ENCODE measurements at places on chromosomes 1 and 21.

DNA sequence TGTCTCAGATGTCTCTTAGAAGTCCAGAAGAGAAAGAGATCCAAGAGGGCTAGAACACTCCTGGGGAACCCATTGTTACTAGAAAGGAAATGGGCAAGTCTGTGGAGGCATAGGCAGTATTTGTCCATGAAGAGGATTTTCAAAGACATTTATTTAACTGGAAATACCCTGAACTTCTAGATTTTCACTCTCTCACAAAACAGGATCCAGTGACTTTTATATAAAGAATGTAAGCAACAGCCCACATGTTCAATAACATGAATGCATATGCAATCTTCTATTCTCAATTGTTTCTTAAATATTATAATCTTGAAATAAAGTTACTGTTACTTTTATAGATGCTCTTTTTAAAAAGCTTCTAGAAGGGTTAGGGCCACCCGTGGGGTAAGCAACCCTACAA is 53.4 kb downstream of the TBX15 start:
- DNase-seq = no peak

DNA sequence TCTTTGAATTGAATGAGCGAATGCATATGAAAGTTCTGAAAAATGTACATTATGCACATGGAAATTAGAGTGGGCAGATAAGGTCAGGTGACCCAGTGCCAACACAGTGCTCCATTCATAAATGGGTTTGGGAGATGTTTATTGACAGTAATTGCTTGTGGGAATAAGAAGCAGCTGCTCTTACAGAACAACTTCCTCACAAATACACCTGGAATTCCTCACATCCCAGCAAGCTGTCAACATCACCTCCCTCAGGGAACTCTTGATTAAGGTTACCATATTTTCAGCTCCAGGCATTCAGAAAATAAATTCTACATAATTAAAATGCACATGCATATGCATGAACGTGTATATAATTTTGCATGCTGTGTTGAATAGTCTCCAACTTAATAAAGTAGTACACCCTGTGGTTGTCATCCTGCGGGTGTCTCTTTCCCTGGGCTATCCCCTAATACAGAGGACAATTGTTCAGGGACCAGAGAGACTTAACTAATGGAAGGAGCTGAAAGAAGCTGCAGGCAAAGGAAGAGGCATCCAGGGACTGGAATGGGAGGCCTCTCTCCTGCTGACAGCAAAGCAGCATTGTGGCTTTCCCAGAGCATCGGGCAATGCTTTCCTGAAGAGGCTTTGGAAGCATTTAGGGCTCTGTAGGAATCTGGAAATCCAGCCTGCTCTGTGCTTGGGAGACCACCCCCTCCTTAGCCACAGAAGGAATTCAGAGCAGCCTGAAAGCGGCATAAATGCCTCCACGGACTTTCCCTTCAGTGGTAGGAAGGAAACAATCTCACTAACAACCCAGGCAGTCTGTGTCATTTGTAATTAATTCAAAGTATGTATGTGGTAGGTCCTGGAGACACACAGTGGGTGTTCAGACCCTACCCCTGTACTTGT is 55.2 kb upstream of the GNG12 start:
- DNase-seq = no peak

GRCh38 chr1:152448095-152448494 is 34.0 kb upstream of the CRNN start:
- DNase-seq = no peak

DNA sequence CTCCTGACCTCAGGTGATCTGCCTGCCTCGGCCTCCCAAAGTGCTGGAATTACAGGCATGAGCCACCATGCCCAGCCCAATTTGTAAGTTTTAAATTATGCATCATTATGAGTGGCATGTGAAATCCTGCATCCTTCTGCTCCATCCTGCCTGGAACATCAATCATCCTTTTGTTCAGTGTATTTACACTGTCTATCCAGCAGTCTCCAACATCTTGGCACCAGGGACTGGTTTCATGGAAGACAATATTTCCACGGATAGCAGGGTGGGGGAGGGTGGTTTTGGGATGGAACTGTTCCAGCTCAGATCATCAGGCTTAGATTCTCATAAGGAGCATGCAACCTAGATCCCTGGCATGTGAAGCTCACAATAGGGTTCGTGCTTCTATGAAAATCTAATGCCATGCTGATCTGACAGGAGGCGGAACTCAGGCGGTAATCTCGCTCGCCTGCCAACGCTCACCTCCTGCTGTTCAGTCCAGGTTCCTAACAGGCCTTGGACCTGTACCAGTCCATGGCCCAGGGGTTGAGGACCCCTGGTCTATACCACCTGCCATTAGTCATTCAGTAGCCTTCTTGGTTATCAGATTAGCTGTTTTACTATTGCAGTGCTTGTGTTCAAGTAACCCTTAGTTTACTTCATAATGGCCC is 22.2 kb upstream of the TCEA3 start:
- no peak for DNase-seq

DNA sequence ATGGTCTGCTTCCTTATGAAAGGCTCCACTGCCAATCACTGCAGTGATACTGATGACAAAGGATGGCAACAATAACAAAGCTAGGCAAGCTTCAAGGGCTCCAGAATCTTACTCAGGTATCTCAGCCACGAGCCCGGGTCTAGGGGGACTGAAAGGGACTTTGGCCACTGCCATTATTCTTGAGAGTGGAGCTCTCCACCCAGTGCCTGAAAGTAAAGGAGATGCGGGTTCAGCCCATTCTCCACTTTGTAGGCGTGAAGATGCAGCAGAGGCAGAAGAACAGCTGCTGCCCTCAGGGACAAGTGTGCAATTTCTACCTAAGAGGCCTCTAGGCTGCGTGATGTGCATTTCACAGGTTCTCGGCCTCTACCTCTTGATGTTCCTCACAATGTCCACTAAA is 31.4 kb upstream of the SLAMF9 start:
- DNase-seq = no peak

GRCh38 chr1:200115532-200115931 is 88.0 kb downstream of the NR5A2 start:
- no peak for DNase-seq

DNA sequence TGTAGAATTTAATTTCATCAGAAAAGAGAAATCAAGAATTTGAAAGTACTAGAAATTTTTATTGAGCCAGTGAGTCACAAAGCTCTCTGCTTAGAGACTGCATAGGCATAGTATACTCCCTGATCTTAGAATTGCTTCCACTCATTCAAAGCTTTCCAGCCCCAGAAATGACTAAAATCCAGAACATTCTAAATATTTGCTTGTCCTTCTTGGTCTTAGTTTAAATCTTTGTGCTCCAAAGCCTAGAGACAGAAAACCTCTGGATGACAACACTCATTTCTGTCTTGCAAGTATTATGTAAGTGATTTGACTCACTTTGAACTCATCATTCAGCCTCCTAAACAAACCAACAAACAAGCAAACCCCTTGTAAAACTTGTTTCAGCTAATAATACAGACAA is 74.2 kb downstream of the PTPRC start:
- DNase-seq = no peak

GRCh38 chr1:36743286-36744005 is 260.7 kb upstream of the CSF3R start:
- DNase-seq = no peak

DNA sequence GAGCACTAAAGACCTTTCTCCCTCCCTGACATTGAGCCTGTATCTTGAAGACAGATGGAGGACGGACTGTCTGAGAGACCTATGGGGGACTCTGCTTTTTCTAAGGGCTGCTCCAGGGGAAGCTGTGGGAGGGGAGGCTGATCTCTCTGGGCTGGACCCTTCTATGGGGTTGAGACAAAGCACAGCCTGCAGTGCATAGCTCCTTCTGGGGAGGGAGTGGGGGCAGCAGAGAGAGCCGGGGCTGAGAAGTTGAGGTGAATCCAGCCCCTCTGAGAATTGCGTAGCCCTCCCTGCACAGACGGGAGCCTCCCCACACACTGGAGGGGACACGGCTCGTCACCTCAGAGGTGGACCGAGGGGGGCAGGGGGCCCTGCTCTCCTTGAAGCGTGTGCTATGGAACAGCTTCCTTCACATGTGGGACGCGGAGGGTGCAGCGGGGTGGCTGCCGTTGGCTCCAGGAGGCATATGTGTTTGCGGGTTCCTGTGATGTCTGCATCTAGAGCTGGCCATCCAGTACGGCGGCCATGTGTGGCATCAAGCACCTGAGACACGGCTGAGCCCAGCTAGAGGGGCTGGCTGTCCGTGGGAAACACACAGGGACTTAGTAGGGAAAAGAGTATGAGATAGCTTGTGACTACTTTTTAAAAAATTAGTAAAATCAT is 299.1 kb downstream of the CAMTA1 start:
- no peak for DNase-seq

- no peak for DNase-seq
Observed at GRCh38 chr1:53448241-53448841, 10.9 kb upstream of the DMRTB1 start.

DNA sequence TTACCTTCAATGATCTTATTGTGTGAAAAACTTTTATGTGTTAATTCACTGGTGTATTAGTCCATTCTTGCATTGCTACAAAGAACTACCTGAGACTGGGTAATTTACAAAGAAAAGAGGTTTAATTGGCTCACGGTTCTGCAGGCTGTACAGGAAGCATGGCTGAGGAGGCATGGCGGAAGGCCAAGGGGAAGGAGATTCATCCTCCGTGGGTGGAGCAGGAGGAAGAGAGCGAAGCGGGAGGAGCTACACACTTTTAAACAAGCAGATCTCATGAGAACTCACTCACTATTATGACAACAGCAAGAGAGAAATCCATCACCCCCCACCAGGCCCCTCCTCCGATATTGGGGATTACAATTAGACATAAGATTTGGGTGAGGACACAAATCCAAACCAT is 44.2 kb upstream of the RGS7 start:
- no peak for DNase-seq

GRCh38 chr1:226610671-226611070 is 62.1 kb downstream of the STUM start:
- DNase-seq = no peak

DNA sequence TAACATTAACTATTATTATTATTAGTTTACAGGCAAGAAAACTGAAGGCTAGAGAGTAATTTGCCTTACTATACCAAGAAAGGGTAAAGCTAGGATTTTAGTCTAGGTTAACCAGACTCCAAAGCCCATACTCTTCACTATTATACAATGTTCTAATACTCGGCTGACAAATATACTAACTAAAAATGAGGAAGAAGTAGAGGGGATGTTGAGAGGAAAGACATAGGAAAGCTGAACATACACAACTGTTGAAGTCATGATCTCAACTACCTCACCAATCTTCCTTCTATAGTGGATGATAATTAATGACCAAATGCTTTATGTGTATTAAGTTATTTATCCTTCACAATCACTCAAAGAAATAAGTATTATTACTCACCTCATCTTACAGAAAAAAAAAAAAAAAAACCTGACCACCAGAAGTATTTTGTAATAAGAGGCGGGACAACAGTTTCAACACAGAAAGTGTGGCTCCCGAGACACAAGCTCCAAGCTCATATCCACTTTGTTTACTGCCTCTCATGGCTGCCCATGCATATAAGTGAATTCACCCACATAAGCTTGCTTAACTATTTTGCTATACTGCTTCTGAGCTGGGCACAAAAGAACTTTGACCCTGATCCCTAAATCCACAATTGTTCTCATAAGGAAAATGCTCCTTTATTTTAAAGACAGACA is 78.0 kb downstream of the USP1 start:
- no peak for DNase-seq

Measured in endothelial cell (in vitro differentiated cells).